NCI-H146 (cell line): ENCODE measurements at places on chromosomes 6 and 20.

DNA sequence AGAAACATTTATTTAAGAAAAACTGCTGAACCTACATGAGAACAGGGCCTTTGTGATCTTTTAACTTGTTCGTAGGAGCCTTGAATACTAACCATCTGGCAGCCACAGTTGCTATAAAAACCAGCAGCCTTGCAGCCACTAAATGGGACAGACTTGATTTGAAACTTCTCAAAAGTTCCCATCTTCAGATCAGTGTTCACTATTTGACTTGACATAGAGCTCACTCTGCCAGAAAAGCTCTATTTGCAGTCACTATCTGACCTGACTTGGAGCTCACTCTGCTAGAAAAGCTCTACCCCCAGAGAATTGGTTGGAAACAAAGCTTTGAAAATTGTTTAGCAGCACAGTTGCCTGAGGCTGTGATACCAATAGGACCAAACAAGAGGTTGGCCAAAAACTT is 119.3 kb upstream of the F13A1 start:
- no peak for DNase-seq

- peak; percentile 89 for DNase-seq
These were observed at the start of gene DLK2 for GRCh38 chr6:43455531-43456428. Gene DLK2 (minus strand): TSS chr6:43455548. CDS start chr6:43454825, 723 bp downstream.

DNA sequence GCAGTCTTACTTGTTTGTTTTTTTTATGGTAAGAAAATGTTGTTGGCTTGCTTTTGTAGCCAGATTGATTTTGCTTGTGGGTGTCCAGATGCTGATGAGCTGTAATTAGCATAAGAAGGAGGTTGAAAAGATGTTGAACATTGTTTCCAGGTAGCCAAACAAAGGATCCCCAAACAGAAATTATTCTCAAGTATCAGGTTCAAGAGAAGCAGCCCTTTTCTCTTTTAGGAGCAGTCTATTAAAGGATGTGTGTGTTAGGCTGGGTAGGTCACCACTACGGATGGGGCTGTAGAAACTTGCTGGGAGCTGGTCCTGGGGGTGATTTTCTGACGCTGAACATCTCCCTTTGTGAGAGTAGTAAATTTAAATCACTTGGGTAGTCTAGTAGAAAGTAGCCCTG is 86.9 kb upstream of the VSTM2L start:
- peak; percentile 44 for DNase-seq

- DNase-seq = no peak
These were observed 21.7 kb upstream of the IL17A start for GRCh38 chr6:52164319-52165094.
